A673 (cell line): ENCODE measurements at places on chromosomes 7 and 10.

DNA sequence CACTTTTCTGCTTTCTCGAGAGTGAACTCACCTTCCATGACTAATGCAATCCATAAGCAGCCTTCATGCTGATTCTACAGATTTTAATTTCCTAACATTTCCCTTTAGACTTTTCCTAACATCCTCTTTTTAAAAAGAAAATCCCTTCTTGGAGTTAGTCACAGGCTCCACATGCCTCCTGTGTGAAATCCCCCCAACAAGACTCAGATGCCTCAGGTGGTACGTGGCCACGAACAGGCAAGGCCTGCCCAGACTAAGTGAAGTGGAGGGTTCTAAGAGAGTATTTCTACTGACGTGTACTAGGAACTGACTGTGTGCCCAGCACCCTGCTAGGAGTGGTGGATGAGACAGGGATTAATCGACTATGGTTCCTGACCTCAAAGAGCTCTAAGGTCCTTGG lies 125.9 kb upstream of the HPS1 start:
- no peak for DNase-seq

- no peak for DNase-seq
These were observed 33.2 kb upstream of the PLEKHA1 start for GRCh38 chr10:122341141-122341810.

DNA sequence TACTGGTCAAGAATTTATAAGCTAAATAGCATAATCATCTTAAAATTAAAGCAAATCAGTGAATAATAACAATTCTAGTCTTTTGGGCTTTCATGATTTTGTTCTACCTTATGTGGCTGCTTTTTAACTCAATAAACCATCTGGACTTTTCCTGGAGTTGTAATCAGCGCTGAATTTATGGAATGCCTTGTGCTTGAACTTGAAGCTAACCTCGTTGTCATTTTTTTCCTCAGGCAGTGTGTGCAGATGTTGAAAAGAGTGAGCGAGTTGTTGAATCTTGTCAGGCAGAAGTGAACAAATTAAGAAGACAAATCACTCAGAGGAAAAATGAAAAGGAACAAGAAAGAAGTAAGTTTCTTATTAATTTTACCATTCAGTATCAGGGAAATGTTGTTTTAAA lies 29.5 kb downstream of the ABRAXAS2 start:
- DNase-seq: no peak

DNA sequence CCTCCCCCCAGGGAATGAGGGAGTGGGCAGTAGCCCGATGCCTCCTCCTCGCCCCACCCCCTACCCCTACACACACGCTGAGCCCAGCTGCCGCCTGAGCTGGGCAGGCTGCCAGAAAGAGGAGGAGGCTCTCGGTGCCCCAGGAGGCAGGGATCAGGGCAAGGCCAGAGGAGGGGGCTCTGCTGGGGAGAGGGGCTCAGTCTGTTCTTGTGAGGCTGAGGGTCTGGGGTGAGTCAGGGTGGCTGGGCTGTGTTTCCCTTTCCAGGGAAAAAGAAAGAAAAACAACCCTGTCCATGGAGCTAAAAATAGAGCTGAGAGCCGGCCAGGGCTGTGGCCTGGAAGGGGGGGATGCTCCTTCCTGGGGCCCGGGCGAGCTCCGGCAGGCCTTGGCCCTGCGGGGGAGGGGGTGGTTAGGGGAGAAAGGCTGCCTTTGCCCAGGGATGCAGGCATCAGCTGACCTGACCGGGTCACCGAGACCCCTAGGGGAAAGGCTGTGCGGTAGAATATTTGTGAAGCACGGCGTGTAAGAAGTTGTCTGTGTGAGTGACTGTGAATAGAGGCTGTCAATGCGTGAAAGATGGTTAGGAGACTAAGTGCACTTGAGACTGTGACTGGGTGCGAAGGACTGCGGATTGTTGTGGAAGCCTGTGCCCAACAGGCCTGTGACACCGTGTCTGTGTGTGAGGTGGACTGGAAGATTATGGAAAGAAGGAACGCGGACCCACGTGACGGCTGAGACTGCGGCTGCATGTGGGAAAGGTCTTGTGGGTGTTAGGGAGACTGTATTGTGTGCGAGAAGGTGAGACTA lies 1.2 kb upstream of the LZTS2 start:
- peak; percentile 89 for DNase-seq

- peak; percentile 70 for DNase-seq
These were observed 14.4 kb downstream of the DENND2A start for GRCh38 chr7:140625908-140626868.

DNA sequence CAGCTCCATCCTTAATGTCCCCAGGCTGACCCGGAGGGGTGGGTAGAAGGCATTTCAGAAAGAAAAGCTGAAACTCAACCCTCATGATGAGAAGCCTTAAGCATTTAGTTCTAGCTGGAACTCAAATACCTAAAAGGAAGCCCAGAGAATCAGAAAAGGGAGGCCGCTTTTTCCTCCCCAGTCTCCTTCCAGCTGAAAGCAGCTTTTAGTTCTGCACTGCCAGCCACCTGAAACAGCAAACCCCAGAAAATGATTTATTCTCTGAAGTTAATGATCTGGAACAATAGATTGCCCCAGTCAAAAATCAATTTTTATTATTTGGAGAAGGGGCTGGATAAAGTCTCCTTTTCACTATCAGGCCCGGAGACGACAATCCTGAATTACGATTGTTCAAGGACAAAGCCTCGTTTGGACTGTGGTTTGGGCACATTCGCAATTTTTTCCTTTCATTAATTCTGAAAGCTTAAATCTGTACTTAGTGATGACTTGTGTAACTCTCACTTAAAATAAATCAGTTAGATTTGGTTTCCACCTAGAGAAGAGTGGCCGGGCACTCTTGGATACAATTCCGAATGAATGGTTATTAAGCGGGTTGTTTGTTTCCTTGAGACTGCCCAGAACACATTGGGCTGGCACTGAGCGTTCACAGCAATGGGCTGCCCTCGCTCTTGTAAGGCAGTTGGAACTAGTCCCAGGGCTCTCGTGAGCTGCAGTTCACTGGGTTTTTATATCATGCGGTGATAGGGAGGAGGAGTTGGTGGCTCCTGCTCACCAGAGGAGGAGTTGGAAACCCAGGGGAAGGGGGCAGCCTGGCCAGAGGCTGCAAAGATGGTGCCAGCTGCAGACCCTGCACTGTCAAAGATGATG lies 262.2 kb downstream of the CCSER2 start:
- DNase-seq: no peak

DNA sequence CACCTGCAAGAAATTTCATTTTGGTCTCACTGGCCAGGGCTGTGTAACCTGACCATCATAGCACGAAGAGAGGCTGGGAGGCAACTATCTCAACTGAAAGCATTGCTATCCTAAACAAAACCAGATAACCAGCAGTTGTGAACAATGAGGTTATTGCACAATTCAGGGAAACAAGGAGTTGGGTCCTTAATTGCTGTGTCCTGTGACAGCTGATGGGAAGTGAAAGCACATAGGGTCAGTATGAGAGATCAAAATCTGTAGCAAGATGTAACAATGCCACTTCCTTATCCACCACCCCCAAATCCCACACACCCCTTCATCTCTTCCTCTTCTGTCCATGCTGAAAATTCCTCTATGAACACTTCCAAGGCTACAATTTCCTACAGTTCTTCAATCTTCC lies 80.2 kb downstream of the HTR7 start:
- DNase-seq: no peak

- DNase-seq: no peak
These were observed 209.0 kb downstream of the POU6F2 start for GRCh38 chr7:39186671-39187070.

DNA sequence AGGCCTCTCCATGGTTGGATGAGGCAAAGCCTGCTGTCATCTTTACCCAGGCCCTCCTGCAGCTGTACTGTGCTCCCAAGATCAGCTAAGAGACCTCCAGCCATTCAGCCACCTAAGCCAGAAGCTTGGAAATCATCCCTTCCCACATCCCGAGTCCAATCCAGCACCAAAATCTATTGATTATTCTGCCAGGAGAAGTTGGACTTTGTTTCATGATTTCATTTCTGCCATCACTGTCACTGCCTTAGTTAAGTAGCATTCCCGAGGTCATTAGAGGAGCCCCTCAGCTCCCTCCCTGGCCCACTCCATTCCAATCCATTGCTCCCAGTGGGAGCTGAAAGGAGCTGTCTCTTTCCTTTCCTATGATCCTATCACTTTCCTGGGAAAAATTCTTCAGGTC lies 14.1 kb downstream of the AKR1E2 start:
- no peak for DNase-seq

- no peak for DNase-seq
These were observed 5.6 kb upstream of the MEST start for GRCh38 chr7:130486114-130486953.

GRCh38 chr7:12646139-12646538 lies 41.3 kb upstream of the ARL4A start:
- no peak for DNase-seq

DNA sequence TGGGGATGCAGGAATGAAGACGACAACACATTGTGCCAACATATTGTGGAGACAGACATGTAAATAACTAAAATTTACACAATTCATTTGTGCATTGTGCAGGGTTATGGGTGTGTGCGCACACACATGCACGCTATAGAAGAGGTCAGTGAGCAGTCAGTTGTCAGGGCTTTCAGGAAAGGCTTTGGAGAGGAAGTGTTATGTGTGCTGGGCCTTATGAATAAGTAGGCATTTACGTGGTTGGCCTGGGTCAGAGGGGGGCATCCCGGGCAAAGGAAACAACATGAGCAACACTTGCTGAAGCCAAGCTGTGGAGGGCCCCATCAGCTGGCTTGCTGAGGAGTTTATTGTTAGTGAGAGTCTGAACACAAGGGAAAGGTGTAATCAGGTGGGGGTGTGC lies 4.1 kb downstream of the PRXL2A start:
- no peak for DNase-seq

DNA sequence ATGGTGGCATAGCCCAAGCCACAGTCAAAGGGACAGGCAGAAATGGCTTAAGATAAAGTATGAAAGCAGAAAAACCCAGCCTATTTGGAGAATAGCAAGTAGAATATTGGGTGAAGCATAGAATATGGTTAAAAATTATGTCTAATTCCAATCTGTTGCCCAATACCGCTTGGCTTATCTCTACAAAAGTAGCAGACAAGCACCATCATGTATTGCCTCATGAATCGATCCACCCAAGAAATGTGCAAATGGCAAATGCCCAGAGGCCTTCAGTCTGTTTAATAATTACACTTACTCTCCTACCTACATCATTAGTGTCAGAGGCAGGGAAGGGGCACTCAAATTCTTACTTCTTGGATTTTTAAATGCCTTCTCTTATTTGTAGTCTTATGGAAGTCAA lies 130.9 kb upstream of the ADAM12 start:
- no peak for DNase-seq

DNA sequence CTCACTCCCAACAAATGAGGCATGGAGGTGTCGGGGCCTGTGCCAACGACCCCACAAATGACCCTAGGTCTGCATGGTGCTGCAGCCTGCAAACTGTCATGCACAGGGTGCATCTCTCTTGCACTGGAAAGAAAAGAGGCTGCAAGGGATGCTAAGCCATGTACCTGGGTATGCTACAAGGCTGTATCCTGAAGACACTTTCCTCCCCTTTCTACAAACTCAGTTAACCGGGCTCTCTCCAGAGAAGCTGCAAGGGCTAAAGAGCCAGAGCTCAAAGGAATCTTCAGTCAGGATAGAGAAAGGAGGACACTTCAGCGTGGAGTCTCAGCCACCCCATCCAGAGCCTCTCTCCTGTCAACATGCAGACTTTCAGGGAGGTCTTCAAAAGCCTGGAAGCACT lies 449.0 kb downstream of the GRID1 start:
- no peak for DNase-seq

DNA sequence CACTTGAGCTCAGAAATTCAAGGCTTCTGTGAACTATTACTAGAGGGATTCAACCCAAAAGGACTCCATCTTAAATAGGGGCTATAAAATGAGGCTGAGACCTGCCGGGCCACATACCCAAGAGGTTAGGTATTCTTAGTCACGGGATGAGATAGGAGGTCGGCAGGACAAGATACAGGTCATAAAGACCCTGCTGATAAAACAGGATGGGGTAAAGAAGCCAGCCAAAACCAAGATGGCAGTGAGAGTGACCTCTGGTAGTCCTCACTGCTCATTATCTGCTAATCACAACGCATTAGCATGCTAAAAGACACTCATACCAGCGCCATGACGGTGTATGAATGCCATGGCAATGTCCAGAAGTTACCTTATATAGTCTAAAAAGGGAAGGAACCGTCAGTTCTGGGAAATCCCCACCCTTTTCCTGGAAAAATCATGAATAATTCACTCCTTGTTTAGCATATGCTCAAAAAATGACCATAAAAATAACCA lies 101.2 kb upstream of the TRIM24 start:
- DNase-seq: no peak

- DNase-seq: no peak
These were observed 13.3 kb downstream of the TMEM72 start for GRCh38 chr10:44924261-44925040.

- no peak for DNase-seq
These were observed 4.1 kb downstream of the MINPP1 start for GRCh38 chr10:87508837-87509236.

DNA sequence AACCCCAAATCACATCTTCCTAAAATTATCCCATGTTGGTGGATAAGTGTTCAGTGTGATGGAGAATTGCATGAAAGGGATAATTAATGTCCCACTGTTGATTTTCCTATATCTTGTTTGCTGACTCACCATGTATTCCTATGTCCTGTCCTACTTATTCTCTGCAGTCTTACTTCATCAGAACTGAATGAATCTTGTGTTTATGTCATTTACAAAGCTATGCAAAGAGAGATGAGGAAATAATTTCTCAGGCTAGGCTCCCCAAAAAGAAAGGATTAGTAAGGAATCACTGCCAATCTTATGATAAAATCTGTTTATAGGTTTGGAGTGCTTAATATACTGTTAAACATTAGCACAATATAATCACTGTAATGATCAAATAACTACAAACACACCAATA lies 360.8 kb downstream of the CRPPA start:
- DNase-seq: no peak

DNA sequence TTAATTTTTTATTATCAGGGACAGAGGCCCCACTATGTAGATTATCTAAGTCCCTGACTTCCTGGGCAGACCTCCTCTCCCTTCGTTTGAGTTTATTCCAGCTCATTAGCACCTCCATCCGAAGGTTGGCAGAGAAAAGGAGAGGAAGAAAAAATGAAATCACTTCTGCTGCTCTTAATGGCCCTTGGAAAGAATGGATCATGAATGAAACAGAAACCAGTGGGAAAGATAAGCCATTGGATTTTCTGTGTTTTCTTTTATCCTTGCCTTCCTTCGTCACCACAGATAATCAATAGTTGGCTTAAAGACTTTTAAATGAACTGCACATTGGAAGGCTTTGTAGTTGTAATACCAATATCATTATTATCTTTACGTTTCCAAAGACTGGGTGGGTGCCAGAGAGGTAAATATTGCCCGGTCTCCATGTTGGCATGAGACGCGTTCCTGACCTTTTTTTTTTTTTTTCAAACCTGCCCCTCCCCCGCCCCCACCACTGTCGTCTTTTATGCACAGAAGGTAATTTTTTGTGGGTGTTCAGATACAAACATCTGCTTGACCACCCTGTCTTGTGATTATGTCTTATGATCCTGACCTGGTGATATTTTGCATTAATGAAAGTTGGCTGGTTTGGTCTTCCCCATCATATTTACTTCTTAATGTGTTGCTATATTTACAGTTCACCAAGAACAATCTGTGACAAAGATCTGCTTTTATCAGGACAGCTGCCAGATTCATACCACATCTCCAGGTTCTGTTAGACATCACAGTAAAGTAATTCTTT lies 116.8 kb downstream of the ARID5B start:
- no peak for DNase-seq
